ENCODE measurements at places on chromosomes 4 and X.

DNA sequence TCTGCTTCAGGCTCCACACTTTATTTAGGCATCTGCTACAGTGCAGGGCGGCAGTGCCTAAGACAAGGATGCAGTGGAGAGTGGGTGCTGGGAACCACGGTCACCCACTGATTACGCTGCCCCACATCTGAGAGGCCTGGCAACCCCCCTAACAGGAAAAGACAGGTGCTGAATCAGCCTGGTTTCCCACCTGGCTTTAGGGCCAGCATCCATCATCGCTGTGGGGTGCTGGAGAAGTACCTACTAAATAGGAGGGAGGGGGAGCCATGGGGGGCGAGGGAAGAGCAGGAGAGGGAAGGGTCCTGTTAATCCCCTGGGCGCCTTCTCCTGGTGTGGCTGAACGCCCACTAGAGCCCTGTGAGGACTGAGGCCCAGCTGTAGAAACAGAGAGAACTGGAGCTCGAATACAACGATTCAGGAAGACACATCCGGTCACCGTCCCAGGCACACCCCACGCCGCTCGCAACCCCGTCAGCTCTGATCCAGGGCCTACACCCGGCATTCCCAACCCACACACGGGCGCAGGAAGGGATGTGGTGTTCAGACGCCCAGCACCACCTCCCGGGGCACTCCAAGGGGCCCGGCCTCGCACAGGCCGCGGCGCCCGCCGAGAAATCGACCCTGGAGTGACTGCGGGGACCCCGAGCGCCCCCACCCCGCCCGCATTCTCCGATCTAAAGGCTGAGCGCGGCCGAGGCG, 554 bp downstream of the DCTD start:
- peak; percentile 26 for DNase-seq

DNA sequence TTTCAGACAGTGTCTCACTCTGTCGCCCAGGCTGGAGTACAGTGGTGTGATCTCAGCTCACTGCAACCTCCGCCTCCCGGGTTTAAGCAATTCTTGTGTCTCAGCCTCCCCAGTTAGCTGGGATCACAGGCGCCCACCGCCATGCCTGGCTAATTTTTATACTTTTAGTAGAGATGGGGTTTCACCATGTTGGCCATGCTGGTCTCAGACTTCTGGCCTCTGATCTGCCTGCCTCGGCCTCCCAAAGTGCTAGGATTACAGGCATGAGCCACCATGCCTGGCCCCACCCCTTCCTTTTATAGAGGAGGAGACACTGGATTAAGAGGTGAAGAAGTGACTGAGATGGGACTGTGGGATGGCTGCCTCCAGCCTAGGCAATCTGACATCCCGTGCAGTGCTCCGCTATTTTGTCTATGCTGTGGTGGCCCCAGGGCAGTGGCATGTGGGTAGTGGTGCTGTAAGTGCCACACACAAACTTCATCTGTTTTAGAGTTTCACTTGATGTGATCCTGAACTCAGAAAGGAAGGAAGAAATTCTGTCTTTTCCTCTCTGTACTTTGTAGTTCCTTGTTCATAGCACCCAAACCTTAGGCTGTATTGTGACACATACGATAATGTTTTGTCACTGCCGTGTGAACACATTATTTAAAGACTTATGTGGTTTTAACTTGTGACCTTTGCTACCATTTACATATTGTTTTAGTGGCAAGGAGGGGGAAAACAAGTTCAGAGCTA, 48.9 kb downstream of the FNIP2 start:
- no peak for DNase-seq

GRCh38 chrX:115363372-115363771, 73.9 kb downstream of the LUZP4 start:
- no peak for DNase-seq

GRCh38 chrX:140389331-140389730, 115.5 kb downstream of the SOX3 start:
- DNase-seq: no peak

- DNase-seq: no peak
These were observed 109.0 kb downstream of the ANTXR2 start for GRCh38 chr4:79964020-79964399.

DNA sequence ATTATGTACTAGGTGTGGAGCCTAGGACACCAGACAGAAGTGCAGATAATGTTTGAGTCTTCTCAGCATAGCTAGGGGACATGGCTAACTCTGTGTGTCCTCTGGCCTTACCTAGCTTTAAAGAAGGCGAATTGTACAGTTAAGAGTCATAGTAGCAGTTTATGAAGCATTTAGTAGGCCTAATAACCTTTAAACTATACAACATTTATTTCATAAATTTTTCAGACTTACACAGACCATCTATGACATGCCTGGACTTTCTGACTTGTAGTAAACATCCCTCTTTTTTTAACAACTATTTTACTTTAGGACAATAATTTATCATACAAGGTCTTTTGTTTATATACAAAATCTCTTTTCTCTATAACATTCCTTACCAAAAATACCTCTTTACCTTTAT, 37.4 kb downstream of the ETNPPL start:
- DNase-seq: no peak

- DNase-seq: no peak
These were observed 74.4 kb downstream of the PDLIM5 start for GRCh38 chr4:94525993-94526728.

DNA sequence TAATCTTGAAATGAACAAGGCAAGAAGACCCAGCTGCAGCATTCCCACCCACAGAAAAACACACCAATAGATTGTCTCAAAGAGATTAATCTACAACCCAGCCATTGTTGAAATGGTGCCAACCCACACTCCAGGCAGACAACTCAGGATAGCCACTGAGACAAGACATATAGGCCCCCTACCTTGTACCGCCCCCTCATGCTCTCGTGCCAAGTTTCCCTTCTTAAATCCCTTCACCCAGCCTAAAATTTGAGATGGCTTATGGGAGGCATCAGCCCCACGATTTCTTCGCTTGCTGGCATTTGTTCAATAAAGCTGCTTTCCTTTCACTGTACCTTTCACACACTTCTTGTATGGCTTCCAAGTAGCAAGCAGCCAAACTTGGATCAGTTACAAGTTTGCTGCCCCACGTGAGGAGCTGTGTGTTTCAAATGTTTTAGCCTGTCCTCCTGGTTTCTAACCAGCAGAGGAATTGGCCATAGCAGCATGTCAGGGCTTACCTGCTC, 1754.1 kb downstream of the C4orf33 start:
- no peak for DNase-seq

- DNase-seq: peak; percentile 65
These were observed 4.2 kb upstream of the ZNF157 start for GRCh38 chrX:47366041-47366722.

DNA sequence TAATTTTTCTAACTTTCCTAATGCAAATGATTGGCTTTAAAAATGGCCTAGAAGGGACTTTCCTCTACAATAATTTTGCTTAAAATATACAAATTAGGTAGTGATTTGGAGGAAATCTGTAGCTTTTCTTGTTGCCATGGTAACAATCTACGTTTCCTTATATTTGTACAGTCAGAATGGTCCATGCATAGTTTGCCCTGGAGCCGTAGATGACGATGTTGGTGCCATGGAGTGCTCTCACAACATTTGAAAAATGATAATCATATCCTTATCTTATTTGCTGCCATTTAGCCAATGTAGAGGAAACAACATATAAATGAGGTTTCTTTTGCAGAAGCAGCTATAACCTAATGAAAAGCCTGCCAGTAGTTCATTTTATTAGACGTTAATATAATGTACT, 89.0 kb upstream of the NMU start:
- no peak for DNase-seq
